Mammary microvascular endothelial cell (primary cell): ENCODE measurements at places on chromosomes 11 and 22. TPM values are rescaled to one million over a fixed set of nuclear protein-coding genes. Genes with fewer than 3 reads are reported as not detected.

Gene ESAM
- 311 and 317 TPM in 2 replicates for total RNA-seq

Gene ARHGEF17
- 24.0 and 27.3 TPM in 2 replicates for total RNA-seq

Gene APOBEC3H
- 0.20 and 7.1 TPM in 2 replicates for total RNA-seq

Gene SHISAL1
- 0.05 TPM in 1 of 2 replicates, not detected in the other for total RNA-seq

Gene CENPM
- total RNA-seq, result 33.7 and 41.1 TPM in 2 replicates

Gene ACRV1
- total RNA-seq, result not detected in 2 replicates

Gene P4HA3
- total RNA-seq, result 5.7 and 7.3 TPM in 2 replicates

Gene GNAZ
- 0.34 and 0.47 TPM in 2 replicates for total RNA-seq

Gene P2RX6
- not detected in 2 replicates for total RNA-seq

Gene KLHL35
- total RNA-seq, result 0.27 and 1.2 TPM in 2 replicates
